ENCODE measurements at places on chromosomes 6 and 20.
A peak's percentile ranks its signal among the peaks of the same experiment; 100 is the strongest.

GRCh38 chr20:54293526-54293925 is 85.6 kb downstream of the PFDN4 start:
- no peak for DNase-seq

DNA sequence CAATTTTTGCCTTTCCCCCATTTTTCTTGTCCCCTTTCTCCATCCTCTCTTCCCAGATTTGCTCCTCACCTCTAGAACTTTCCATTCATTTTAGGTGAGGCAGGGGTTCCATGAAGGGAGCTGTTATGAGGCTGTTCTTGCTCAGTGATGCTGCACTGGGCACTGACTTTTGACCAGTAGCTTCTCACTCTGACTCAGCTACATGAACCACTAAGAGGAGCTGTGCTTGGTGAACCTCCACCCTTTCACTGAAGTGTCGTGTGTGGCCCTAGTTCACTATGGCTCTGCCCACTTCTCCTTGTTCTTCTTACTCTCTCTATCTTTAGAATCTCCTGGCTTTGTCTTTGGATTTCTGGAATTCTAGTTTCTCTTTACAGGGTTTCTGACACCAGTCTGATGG is 307.1 kb upstream of the RNF24 start:
- DNase-seq = no peak

DNA sequence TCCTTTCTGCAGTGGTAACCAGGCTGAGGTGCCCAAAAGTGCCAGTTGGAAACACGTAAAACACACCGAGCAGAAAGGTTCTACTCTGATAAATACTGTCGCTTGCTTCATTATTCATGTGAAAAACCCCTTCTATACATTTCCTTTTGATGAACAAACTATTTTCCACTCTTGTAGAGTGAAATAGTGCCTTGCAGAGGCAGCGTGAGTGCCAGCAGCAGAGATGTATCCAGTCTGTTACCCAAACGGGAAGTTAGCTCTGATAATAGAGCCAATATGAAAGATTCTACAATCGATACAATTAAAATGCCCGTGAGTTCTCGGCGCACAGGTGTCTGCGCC is 1.5 kb downstream of the ZBTB46 start:
- DNase-seq = no peak

- no peak for DNase-seq
Measured at GRCh38 chr6:7953753-7954152, 43.2 kb upstream of the TXNDC5 start.

- DNase-seq = no peak
Measured at GRCh38 chr6:11374036-11375010, 141.9 kb upstream of the NEDD9 start.

DNA sequence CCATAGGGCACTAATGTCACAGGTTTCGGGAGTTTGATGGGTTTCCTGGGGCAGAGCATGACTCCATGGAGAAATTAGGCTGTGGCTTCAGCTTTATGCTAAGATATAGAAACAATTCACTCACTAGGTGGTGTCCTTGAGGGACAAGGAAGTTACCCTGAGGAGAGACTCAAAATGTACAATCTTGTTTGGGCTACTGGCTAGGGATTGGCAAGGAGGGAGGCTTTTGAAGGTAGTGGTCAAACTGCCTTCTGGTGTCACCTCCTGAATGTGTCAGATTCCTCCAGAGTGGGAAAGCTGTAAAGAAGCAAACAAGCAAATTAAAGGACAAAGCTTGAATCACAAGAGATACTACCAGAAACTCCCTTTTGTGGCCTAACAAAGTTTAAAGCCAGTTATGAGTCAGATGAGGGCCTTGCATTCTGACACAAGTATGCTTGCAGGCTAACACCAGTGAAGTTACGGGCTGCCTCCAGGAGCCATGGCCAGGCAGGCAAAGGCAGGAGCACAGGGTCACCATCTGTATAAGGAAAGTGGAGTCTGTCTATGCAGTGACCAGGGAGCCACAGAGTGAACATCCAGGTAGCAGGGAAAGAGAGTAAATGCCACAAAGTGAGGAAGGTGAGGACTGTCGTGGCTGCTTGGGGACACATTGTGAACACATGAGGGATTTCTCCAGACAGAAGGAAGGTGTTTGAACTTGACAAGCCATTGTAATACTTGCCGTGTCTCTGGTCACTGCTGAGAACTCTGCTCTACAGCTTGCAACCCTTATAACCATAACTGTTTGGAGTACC is 107.7 kb upstream of the DTNBP1 start:
- DNase-seq = no peak

GRCh38 chr20:19003366-19004336 is 190.1 kb downstream of the SCP2D1 start:
- no peak for DNase-seq

- DNase-seq = no peak
Measured at GRCh38 chr6:84773431-84774156, 9.2 kb upstream of the TBX18 start.

DNA sequence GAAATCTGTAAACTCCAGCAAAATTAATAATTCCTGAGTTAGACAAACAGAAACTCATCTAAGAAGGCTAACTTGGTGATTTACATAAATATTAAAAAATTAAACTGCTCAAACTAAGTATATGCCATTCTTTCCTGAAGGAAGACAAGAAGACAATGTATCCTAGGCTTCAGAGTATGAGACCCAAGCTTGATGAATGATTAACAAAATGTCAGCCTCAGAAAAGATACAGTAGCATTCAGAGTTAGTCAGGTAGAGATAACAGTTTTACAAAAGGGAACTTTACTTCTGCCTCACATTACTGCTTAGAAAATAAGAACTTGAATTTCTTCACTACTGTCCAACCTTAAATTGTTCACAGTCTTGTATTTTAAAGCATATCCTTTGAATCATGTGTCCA is 12.0 kb downstream of the CSNK2A1 start:
- DNase-seq = no peak

- no peak for DNase-seq
Measured at GRCh38 chr20:33415948-33416347, 14.6 kb upstream of the CDK5RAP1 start.

DNA sequence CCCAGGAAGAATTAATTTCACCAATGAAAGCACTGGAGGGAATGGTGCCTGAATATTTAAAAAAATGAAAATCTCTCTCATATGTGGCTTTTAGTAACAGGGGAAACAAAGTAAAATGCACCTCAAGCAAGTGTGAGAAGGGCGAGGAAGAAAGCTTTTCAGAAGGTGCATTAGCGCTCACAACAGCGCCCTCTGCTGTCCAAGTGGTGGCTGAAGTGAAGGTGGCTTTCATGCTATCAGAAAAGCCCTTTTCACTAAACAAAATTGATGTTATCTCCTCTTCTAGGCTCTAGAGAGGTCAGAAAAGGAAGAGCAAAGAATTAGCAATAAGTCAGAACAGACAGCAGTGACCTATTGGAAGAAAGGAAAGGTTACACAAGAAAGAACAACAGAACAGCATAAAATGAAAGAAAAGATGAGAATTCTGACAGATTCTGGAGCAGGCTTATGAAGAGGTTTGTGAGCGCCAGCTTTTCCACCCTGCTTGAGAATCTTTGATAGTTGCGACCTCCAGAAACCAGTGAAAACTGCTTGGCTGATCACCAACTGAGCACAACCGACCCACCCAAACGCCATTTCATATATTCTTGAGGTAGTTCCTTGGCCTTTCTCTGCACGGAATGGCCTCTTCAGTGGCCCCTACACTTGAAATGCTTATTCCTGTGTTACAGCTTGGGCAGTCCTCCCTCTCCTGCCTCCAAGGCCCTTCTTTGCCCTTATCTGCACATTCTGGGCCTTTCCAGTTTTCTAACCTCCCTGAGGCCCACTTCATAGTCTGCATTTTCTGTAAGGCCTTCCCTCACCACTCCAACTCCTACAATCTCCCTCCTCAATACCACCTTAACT is 45.3 kb downstream of the SMLR1 start:
- DNase-seq = peak; percentile 6

DNA sequence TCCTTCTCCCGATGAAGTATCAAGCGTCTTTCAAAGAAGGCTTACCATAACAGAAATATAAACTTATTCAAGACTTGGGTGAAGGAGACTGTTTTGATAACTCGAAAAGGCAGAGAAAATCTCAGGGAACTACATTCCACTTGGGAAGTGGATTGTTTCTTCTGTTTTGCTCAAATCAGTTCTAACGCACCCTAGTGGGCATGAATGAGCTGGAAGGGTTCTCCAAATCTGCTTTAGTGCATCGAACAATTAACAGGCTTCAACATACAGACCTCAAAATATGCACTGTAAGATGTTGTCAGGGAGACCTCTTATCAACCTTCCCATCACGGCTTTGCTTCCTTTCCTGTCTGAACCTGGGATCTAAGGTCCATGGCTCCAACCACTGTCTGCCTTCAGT is 392.5 kb downstream of the CD83 start:
- no peak for DNase-seq

DNA sequence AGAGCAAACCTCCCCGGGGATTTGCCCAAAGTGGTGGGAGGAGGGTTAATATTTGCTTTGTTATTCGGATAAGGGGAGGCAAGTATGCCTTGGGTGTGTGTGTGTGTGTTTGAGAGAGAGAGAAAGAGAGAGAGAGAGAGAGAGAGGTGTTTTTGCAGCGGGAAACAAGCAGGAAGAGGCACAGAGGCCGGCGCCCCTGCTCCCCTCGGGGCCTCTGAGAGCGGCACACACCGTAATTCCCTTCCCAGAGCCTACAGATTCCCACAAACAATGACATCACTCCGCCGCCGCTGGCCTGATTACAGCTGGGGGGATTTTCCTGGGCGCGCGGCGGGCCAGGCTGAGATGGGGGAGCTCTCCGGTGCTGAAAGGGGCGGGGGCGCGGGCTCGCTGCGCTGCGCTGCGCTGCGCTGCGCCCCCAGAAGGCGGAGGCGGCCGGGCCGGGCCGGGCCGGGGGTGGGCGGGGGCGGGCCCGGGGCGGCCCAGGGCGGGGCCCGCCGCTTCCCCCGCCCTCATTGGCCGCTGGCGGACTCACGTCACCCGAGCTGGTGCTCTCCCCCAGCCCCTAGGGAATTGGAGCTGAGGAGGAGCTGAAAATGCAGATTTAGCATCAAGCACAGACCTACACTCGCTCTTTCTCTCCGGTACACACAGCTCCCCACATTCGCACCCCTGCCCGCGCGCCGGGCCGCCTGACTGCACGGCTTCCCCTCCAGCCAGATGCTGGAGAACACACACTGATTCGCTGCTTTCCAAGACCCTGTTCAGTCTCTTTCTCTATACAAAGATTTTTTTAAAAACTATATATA is at the start of gene PCSK2:
Gene PCSK2 (plus strand): TSS at position 631 of the 809 bp plus-strand sequence. CDS start 266 bp downstream, outside the sequence.
- DNase-seq = no peak

DNA sequence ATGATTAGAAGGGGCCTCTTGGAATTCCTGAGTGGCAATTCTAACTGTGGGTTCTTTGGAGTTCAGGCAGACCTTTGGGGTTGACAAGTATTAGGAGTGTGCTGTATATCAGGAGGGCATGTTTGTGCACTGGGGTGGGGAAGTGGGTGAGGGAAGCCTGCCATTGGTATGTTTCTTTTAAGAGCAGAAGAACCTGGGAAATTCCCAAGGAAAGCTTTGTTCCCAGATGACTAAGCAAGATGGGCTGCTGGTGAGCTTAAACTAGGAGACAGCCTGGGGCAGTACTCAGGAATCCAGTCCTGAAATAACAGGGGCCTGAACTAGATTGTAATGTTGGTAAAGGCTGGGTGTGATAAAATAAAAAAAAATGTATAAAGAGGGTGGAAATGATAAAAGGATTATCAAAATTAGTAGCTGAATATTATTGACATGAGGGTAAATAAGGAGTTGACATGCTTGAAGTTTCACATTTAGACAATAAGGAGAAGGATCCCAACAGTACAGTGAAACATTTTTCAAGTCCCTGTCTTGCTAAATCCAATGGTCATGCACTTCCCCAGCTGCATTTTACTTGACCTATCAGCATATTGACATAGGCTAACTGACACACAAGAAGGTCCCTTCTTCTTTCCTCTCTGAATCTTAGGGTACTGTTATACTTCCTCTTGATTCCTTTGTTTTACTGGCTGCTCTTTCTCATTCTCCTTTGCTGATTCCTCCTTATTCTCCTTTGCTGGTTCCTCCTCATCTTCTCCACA is 18.4 kb upstream of the IFNGR1 start:
- DNase-seq = no peak

- no peak for DNase-seq
Measured at GRCh38 chr6:167836721-167837120, 10.0 kb downstream of the AFDN start.

GRCh38 chr6:107638493-107638892 is 148.6 kb downstream of the SOBP start:
- DNase-seq = no peak

- no peak for DNase-seq
Measured at GRCh38 chr6:22917344-22917743, 348.0 kb downstream of the HDGFL1 start.

GRCh38 chr20:4233520-4233919 is 218.2 kb upstream of the RNF24 start:
- DNase-seq = no peak

- DNase-seq = no peak
Measured at GRCh38 chr6:26258212-26258977, 106.6 kb upstream of the BTN3A2 start.

DNA sequence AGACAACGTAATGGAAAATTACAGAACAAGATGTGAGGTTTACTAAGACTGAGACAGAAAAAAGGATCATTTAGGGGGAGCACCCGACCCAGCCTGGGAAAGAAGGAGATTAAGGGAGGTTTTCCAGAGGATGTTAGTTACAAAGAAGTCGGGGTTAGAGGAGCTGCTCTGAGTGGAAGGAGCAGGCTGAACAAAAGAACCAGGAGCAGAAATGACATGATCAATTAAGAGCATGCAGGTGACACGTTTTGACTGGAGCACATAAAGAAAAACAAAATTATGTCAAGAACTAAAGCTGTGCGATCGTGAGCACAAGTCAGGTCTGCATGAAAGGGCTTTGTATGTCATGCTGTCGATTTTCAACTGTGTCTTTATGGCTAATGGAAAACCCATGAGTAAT is 417.3 kb upstream of the MARCKS start:
- no peak for DNase-seq

- DNase-seq = no peak
Measured at GRCh38 chr6:155158030-155158843, 105.6 kb upstream of the CLDN20 start.

DNA sequence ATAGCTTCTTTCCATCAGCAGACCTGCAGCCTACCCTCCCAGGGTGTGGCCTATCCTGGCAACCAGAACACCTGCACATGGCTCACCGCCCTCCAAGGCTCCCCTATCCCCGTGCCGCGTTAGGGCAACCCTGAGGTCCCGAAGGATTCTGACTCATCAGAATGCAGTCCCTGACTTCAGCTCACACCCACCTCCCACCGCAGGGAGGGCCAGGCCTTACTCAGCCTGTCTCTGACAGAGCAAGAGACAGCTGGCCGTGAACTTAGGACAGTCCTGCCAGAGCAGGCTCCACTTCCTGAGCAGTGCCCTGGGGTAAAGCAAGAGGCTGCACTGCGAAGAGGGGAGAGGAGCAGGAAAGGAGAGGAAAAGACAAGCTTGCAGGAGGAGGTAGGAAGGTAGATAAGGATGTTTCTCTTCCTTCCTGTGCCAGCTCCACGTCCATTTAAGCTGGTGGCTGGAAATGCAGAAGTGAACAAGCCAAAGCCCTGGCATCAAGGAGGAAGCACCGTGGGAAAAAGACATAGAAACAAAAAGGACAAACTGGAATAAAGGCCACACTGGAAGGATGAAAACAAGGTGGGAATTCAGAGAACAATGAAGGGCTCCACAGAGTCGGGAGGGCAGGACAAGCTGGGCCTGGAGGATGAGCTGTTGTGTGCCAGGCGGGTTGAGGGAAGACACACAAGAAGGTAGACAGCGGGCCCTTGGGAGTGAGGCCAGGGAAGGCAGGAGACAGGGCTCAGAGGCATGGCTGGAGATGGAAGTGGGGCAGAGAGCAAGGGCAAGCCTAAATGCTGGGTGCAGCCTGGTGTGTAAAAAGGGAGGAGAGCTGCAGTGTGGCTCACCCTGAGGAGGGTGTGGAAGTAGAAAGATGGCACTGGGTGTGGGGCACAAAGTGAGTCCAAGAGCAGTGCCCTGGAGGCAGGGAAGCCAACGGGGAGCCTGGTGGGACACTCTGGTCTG is 102.7 kb downstream of the SLC23A2 start:
- DNase-seq = peak; percentile 43
